ENCODE measurements at places on chromosomes 11 and 22. TPM values are rescaled to one million over a fixed set of nuclear protein-coding genes. Genes with fewer than 3 reads are reported as not detected.

SLC15A3 gene
- 8.8 TPM for total RNA-seq

PCSK7 gene
- 28.7 TPM for total RNA-seq

MRGPRX2 gene
- total RNA-seq = 0.49 TPM

FAM227A gene
- total RNA-seq = 3.2 TPM

CCDC87 gene
- total RNA-seq = 0.10 TPM

CLDN5 gene
- 47.5 TPM for total RNA-seq

SPTBN2 gene
- total RNA-seq = 73.2 TPM

FGF19 gene
- total RNA-seq = 0.49 TPM

CDC42EP1 gene
- 8.9 TPM for total RNA-seq

ARHGAP1 gene
- 28.5 TPM for total RNA-seq

CPT1B gene
- total RNA-seq = 10.3 TPM

PNPLA3 gene
- total RNA-seq = 7.5 TPM

OR8G5 gene
- total RNA-seq = not detected

NAALAD2 gene
- 11.4 TPM for total RNA-seq

KRTAP5-10 gene
- total RNA-seq = 1.5 TPM

NCF4 gene
- total RNA-seq = 10.2 TPM

OR51B4 gene
- total RNA-seq = not detected

CELSR1 gene
- 14.2 TPM for total RNA-seq

C1QTNF4 gene
- total RNA-seq = 1.3 TPM

CCDC179 gene
- not detected for total RNA-seq
